NCI-H510A (cell line): ENCODE measurements at places on chromosomes 6 and 20.

GRCh38 chr20:52078289-52078688 lies 113.3 kb downstream of the ZFP64 start:
- no peak for DNase-seq

DNA sequence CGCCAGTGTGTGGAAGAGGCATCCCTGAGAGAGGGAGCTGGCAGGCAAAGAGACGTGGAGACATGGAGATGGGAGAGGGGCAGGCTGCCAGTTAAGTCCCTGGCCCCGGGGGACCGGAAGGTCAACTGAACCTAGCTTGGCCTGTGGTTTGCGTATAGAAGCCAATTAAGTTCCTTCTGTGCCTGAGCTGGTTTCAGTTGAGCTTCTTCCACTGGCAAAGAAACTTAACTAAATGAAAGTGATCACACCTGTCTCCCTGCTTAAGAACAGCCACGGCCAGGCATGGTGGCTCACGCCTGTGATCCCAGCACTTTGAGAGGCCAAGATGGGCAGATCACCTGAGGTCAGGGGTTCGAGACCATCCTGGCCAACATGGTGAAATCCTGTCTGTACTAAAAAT lies 26.7 kb upstream of the NNAT start:
- DNase-seq, result no peak

DNA sequence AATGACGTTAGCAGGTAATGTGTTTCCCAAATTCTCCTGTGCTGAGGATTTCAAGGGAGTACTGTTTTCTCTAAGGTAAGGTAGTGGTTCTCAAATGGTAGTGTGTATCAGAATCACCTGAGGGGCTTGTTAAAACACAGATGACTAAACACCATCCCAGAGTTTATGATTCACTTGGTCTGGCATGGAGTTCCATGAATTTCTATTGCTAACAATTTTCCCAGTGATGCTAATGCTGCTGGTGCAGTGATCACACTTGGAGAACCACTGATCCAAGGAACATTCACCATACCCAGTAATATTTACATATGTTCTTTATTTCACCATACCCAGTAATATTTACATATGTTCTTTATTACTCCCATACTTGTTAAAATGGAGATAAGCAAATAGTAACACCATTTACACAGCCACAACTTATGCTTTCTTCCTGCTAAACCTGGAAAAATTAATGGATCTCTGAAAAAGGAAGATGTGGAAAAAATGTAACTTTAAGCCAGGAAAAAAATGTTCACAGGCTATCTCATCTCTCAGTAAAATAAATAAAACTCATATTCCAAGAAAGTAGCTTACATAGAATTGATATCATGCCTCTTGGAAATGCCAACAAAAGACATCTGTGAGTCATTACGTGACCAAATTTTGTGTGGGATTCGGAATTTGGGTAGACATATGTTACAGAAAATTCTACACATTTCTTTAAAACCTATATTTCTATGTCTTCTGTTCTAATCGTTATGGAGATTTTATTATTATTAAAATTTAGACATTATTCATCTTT lies 129.5 kb downstream of the MMUT start:
- DNase-seq, result no peak

DNA sequence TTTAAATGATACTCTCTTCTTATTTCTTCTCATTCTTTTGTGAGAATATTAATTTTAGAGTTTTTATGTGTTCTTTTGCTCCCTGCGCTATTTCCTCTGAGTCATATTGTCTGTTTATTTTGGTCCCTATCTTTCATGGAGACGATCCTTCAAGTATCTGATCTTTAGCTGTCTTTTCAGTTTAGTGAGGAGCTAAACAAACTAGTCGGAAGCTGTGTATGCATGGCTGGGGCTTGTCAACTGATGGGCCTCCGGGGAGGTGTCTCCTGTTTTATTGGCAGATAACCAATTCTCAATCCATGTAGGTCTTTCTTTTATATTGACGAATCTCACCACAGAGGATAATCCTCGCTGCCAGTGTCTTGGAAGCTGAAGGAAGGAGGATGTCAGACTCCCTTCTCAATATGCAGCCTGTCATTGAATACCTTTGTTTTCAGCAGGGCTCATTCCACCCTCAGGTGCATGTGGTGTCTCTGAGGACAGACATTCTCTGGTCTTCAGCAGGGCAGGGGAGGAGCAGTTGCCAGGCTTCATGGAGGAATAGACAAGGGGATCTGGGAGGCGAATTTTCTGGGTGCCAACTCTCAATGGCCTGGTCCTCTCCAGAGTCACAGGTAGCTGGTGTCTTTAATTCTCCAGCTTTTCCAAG lies 64.9 kb downstream of the RNF182 start:
- DNase-seq, result no peak

DNA sequence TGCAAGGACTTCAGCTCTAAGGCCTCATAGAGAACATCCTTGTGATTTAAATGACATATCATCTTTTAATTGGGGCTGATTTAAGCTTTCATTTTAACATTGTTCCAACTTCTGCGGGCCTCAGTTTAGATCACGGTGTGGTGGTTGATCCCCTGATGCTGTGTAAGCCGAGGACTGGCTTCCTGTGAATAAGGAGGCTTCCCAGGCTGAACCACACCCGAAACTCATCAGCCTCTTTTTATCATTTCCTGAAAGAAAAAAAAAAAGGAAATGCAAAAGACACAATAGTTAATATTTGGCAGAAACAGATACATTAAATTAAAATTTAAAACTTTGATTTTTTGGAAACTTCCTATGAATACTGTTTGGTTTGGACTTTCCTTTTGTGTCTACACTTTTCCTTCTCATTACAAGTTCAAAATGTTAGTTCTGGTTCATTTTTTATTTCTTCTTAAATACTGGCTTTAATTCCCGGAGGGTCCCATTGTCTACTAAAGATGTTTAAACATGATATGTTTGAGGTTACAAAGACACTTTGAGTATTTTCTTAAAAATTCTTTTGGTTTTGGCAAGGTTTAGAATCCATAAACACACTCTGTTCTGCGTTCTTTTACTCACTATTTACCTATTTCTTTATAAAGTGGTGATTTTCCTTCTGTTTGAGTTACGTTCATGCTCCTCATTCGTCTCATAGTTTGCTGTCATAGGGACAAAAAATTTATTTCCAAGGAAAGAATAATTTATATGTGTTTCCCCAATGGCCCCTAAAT lies 230.0 kb upstream of the SULF2 start:
- DNase-seq, result no peak

DNA sequence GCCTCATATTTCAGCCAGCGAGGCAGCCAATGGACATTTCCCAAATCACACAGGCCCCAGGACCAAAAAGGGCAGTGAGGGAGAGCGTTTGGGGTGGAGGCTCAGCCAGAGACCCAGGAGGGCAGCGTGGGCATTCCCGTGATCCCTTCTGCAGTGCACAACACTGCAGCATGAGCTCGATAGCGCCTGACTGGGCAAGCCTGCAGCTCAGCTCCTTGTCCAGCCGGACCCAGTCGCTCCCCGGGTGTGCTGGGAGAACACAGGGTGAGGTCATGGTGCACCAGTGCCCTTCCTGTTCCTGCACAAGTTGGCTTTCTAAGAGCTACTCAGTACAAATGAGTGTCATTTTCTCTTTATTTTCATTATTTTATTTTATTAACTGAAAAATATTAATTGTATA lies 5.9 kb downstream of the TTLL2 start:
- no peak for DNase-seq

DNA sequence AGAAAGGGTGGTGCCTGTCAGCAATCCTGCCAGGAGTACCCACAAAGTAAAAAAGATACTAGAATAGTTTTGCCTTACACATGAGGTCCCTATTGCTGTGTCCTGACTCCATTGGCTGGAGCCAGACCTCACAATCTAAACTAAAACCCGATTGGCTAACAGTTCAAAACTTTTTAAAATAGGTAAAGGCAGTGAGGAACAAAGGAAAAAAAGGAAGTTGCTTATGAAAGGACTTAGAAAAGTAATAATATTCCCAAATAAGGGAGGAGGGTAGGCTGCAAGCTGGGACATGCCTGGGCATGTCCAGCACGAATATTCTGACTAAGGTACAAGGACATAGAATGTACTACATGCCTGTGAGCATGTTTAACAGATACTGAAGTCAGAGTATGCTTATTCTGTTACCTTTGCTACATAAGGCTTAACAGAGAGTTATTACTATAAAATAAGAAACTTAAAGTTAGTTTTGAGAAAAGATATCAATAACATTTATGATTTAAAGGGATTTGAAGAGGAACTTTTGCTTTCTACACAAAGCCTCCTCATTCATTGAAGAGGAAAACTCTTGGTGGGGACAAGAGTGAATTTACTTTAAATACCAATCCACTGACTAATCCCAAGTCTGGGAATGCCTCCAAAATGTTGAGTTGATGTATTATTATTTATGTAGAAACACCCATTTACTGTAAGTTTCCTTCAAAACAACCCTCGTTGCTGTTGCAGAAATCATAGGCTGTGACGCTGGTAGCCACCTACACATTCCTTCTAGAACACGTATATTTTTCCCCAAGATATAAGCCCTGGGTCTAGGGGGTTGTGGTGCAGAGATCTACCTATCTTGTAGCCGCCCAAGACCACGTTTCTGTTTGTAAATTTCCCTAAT lies 8.2 kb upstream of the MTHFD1L start:
- DNase-seq, result no peak

- no peak for DNase-seq
These were observed 79.4 kb upstream of the NRN1 start for GRCh38 chr6:6085928-6086668.

DNA sequence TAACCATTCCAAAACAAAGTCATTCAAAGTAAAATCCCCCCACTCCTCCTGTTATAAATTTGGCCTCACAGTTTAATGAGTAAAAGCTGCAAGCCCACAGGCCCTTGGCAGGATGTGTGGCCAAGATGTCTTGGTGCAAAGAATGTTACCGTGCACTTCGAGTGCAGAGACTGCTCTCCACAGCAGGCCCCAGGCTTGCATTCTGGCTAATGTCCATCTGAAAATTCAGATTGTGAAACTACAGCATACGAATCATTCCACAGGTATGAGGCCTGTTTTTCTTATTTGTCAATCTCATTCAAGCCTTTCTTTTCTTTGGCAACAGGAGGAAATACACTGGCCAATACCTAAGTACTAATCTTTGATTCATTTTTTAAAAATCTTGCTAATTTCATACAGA lies 7.1 kb downstream of the RPS6KA2 start:
- DNase-seq, result no peak

GRCh38 chr20:16434062-16434664 lies 139.1 kb downstream of the KIF16B start:
- DNase-seq, result no peak

GRCh38 chr6:151719070-151719469 lies 88.4 kb upstream of the ESR1 start:
- no peak for DNase-seq

DNA sequence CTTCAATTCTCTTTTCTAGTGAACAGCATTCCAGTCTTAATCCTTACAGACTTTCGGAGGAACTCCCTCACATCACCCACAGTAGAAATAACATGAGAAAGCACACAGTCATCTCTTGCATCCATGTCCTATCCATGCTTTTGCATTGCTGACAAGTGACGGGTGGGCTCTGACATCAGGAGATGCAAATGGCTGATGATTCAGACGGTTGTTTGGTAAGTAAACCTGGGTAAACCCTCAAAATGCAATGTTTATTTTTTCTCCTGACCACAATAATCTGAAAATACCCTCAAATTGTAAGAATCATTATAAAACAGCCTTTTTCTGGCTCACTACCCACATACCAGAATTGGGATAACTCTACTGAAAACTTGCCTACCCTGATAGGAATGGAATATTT lies 792.0 kb downstream of the MAFB start:
- DNase-seq, result no peak

DNA sequence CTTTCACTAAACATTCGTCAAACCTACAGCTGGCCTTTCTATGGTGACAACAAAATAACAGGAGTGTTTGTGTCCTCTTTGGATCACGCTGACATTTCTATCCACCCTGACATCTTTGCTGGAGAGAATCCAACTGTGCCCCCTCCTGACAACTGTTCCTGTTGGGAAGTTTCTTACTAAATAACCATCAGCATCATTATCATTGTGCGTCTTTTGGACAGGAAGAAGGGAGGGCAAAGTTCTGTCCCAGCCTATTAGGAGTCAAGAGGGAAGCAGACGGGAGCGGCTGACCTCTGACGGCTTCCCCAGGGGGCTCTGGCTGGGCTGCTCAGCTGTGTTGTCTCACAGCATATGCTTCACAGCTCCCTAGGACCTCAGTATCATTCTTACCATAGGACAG lies 195.9 kb upstream of the SULF2 start:
- DNase-seq, result no peak

GRCh38 chr20:43925215-43925614 lies 10.6 kb downstream of the TOX2 start:
- DNase-seq, result no peak

GRCh38 chr20:32028647-32029372 lies 18.6 kb downstream of the CCM2L start:
- no peak for DNase-seq

- no peak for DNase-seq
These were observed 35.6 kb downstream of the ARFGEF2 start for GRCh38 chr20:48957053-48957481.

DNA sequence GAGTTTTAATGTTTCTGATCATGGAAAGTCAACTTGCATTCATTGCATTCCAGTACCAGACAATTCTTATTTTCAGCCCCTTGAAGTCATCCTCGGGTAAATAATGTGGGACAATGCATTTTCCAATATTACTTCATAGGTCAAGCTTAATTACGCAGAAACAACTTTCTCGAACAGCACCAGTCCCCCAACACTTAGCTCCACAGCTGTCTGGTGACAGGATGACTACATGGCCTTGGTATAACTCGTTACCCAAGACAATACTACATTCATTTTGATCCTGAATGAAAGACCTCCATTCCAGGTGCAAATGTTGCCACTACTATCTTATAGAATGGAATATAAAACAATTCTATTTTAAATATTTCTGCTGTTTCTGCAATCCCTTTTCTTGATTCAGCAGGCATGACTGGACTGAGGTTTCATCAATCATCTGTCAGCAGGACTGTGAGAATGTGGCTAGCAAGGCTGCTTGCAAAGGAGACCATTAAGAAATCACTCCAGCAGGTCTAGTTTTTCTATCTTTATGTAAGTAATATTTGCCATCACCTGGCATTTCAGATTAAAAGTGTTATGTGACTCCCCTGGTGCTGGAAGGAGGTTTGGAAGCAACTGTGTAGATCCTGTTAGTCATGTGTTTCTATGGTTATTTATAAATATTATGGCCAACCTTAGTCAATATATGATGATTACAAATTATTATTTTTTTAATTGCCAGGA lies 147.9 kb downstream of the HAO1 start:
- no peak for DNase-seq

DNA sequence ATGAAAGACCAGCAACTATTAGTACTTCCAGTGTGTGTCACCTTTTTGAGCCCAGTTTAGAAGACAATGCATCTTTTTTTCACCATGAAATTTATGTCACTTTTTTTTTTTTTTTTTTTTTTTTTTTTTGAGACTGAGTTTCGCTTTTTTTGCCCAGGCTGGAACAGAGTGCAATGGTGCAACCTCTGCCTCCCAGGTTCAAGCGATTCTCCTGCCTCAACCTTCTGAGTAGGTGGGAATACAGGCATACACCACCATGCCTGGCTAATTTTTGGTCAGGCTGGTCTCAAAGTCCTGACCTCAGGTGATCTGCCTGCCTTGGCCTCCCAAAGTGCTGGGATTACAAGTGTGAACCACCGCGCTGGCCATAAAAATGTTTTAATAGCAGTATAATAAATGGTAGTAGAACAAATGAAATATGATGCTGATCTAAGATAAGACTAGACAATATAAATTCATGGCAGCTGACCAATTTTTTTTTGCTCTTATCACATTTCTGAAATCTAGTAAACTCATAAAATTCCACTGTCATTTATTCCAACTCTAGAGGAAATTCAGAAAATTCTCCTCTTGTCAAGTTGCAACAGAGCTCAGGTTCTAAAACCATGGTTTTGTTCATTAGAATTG lies 21.3 kb downstream of the NHSL1 start:
- DNase-seq, result no peak
